Hypothalamus (tissue), 51 donors: ENCODE measurements at places on chromosomes 16 and 17.

GRCh38 chr17:40219594-40220338 is 662 bp downstream of the WIPF2 start:
- DNase-seq, result no peak

DNA sequence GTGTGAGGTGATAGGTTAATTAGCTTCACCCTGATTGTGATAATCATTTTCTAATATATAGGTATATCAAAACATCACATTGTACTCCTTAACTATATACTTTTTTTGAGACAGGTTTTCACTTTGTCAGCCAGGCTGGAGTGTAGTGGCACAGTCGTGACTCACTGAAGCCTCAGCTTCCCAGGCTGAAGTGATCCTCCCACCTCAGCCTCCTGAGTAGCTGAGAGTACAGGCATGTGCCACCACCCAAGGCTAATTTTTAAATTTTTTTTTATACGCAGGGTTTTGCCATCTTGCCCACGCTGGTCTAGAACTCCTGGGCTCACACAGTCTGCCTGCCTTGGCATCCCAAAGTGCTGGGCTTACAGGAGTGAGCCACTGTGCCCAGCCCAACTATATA is 455.3 kb upstream of the MAF start:
- DNase-seq, result no peak

GRCh38 chr17:45143767-45144198 is 4.5 kb upstream of the HEXIM1 start:
- no peak for DNase-seq

- no peak for DNase-seq
Measured at GRCh38 chr17:8190506-8190905, 526 bp upstream of the BORCS6 start.

DNA sequence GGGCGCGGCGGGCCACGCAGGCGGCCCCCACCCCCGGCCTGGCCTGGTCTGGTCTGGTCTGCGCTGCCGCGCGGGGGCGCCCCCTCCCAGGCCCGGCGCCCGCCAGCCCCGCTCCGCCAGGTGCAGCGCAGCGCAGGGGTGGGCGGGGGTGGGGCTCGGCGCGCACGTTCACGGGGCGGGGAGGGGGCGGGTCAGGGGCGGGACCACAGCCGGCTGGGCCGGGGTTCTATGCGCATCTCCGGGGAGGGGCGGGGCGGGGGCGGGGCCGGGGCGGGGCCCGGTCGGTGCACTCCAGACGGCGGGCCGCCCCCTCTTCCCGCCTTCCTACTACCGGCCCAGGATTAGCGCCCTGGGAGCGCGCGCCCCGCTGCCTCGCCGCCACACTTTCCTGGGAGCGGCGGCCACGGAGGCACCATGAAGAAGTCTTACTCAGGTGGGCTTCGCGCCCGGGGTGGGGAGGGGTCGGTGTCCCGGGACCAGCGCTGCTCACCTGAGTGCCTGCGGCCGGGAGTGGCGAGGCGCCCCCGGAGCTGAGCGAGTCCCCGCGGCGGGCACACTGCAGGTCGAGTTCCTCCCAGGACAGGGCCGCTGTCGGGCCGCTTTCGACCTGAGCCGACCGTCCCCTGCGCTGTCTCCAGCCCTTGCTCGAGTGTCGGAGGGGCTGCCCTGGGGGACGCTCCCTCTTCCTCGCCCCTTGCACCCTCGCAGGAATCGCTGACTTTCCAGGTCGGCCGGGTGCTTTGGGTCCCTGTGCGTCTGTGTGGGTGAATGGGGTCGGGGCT is 140.5 kb downstream of the SEC14L1 start:
- no peak for DNase-seq
